ENCODE measurements at places on chromosomes 11 and 22. TPM values are rescaled to one million over a fixed set of nuclear protein-coding genes. Genes with fewer than 3 reads are reported as not detected.

Gene RAB30
- 8.3 TPM for total RNA-seq

Gene RTN3
- 49.5 TPM for total RNA-seq

Gene HOATZ
- not detected for total RNA-seq

Gene COMMD9
- 57.9 TPM for total RNA-seq

Gene HSPA8
- total RNA-seq: 1,819 TPM

Gene CABP7
- total RNA-seq: not detected

Gene MYRF
- total RNA-seq: 4.2 TPM

Gene DEUP1
- total RNA-seq: not detected

Gene POU2AF3
- not detected for total RNA-seq

Gene WBP2NL
- total RNA-seq: 1.1 TPM

Gene CCDC15
- 0.17 TPM for total RNA-seq

Gene RRP8
- 22.6 TPM for total RNA-seq

Gene GCAT
- total RNA-seq: 24.7 TPM

Gene TESMIN
- total RNA-seq: 5.0 TPM

Gene ELMOD1
- total RNA-seq: 0.10 TPM

Gene NPTXR
- 0.87 TPM for total RNA-seq

Gene SLC22A25
- not detected for total RNA-seq

Gene C2CD2L
- total RNA-seq: 4.1 TPM

Gene OR4A47
- total RNA-seq: not detected

Gene OR4A16
- not detected for total RNA-seq

Gene OR10G8
- total RNA-seq: not detected

Gene RIMBP3B
- not detected for total RNA-seq

Gene ZP1
- not detected for total RNA-seq

Gene BAIAP2L2
- 1.9 TPM for total RNA-seq

Gene APOL1
- total RNA-seq: 155 TPM

Measured in renal cortical epithelial cell (primary cell).